ENCODE measurements at places on chromosomes 12 and 14.

DNA sequence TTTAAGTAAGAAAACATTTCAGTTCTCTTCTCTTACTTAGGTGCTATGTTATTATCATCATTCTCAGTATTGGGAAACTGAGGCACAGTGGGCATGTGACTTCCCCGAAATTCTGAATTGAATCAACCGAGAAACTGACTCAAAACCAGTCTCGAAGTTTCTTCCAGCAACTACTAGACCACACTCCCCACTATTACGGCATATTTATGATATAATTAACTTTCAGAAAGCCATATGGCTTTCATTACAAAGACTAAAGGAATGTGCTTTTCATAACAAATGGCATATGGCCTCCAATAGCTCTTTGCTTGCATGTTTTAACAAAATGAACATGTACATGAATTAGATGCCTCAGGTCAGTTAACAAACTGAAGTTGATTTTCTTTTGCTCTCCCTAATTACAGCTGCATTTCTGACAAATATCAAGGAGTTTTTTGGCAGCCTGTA is 182.9 kb upstream of the SLC38A2 start:
- DNase-seq = no peak

- no peak for DNase-seq
Observed at GRCh38 chr12:57613427-57614109, 2.3 kb downstream of the ARHGEF25 start.

DNA sequence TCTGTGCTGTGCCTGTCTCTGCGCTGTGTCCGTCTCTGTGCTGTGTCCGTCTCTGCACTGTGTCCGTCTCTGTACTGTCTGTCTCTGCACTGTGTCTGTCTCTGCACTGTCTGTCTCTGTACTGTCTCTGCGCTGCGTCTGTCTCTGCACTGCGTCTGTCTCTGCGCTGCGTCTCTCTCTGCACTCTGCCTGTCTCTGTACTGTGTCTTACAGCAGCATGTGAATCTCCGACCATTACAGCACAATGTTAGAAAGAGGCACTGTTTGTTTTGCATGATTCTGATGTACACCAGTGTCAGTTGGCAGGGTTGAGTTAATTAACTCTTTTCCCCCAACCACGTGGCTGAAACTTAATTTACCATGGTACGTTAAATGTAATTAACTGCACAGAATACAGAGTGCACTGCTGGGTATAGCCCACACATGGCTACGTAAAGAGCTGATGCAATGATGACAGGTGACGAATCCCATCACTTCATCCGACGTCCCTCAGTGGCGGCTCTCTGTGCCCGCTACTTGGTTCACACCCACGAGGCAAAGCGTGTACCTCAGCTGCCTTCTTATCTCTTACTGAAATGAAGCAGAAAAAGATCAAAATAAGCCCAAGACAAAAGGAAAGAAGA is 127.7 kb upstream of the SFSWAP start:
- no peak for DNase-seq

DNA sequence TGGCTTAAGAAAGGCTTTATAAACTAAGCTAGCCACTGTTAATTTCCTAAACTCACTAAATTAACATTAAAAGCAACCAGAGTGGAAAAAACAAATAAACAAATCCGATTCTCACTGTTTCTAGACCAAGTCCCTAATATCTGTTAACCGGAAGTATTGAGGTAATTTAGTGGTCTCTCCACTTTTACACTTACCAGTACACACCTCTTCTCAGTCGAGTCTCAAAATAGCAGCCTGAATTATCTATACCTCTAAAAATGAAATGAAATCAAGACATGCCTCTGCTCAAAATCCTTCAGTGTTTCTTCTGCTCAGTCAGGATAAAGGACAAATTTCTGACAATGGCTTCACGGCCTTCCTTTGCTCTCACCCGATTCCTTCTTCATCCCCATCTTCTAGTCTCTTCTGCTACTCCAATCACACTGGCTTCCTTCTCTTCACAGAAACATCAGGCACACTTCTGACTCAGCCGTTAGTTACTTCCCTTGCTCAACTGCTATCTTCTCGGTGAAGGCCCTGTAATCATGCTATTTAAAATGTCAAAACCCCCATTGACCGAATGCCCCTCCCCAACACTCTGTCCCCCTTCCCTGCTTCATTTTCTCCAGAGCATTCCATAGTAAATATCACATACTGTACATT is 161.3 kb downstream of the KITLG start:
- DNase-seq = no peak

- no peak for DNase-seq
Observed at GRCh38 chr12:7637615-7638014, 28.1 kb downstream of the APOBEC1 start.

DNA sequence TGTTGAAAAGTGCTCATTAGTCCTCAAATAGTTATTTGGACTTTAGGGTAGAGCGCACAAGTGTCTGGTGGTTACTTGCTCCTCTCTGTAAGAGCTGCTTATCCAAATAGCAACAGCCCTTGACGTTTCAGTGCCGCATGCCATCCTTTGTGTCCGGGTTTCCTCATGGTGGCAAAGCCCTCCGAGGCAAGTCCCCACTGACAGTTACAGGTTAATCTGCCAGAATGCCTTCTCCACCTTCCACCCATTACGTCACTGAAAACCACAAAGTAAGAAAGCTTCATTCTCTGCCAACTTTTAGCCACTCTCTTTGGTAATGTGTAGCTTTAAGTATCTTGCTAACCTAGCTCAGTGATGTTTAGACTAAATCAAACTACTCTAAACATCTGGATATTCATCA is 78.6 kb downstream of the POLR3B start:
- DNase-seq = no peak

GRCh38 chr12:20018406-20018805 is 349.9 kb upstream of the PDE3A start:
- DNase-seq = no peak

DNA sequence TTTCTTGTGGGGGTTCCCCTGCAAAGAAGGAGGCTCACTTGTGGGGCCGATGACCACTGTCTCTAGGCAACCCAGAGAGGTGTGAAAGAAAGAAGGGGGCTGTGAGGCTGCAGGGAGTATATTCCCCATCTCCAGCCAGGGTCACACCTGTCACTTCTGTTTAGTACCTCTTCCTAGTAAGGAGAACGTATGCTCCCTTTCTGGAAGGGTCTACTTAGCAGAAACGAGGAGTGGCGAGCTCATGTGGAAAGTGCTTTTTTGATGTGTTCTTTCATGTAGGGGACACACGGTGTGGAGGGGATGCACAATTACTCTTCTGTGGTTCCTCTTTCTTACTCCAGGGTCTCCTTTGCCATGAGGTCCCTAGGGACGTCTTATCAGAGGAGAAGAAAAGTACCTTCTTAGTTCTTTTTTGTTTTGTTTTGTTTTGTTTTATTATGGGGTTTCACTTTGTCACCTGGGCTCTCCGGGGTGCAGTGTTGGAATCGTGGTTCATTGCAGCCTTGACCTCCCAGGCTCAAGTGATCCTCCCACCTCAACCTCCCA is 58.3 kb downstream of the PRKCH start:
- no peak for DNase-seq

DNA sequence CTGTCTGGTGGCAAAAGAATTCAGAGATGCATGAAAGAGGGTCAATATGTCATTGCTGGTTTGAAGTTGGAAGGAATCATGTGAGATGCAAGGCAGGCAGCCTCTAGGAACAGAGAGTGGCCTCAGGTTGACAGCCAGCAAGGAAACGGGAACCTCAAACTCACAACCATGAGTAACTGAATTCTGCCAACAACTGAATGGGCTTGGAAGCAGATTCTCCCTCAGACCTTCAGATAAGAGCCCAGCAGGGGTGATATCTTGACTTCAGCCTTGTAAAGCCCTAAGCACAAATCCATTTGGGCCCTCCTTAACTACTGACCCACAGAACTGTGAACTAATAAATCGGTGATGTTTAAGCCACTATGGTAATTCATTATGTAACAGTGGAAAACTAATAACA is 35.8 kb downstream of the USP15 start:
- DNase-seq = no peak

DNA sequence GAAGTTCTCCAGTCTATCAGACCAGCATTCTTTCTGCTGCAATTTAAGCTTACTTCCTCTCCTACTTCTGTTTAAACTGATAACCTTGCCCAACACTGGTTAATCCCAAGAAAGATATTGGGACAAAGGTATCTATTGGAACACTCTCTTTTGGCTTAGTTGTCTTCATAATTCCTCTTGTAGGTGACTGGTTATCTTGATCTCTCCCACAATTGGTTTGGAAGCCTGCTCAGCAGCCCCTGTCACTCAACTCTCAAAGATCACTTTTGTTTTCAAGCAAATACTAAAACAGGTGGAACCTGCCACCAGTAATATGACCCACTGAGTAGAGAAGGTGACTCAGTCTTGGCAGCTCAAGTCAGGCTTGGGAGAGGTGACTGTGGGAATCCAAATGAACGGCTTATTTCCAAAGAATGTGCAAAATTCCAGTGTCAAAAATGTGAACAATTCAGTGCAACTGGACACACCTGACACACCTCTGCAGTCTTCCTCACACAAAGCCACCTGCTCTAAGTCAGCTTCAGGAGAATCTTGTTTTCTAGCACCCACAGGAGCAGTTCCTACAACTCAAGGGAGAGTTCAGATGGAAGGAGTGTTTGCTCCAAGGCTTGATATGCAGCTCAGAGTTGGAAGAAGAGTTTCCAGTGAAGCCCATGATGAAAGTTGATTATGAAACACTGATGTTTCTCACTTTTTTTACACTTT is 83.2 kb upstream of the SLC38A2 start:
- DNase-seq = no peak

- no peak for DNase-seq
Observed at GRCh38 chr12:45093051-45093450, 42.2 kb upstream of the DBX2 start.

DNA sequence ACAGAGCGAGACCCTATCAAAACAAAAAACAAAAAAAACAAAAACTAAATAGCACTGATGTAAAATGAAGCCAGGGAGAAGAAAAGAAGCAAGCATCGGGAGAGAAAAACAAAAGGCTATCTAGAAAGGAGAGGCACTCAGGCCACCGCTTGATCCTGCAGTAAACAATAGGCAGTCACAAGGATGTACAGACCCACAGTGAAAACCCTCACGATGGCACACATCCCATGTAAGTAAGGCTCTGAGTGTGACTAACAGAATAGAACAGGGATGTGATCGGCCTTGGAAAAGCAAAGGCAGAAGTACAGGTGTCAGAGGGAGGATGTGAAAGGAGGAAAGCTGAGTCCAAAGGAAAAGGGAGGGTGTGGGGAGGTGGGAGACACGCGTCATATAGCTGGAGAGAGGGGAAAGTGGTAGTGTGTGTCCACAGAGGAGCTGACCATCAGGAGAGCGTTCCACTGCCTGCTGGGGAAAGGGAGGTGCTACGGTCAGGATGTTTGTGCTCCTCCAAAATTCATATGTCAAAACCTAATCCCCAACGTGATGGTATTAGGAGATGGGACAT is 31.5 kb downstream of the CAMKK2 start:
- DNase-seq = no peak

DNA sequence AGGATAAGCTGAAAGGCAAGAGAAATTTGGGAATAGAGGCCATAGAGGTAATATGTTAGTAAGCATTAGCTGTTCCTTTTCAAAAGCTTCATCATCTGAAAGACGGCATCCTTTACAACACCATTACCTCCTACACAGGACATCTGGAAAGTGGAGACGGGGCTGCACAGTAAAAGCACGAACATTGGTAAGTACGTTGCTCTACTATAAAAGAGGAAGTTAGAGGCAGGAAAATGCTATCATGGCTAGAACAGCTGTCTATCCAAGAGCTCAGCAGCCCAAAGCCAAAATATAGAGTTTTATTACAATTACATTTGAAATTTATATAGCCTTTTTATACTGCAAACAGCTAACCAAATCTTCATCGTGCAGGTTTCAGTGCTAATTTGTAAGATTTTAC is 172.3 kb upstream of the GRIP1 start:
- no peak for DNase-seq

DNA sequence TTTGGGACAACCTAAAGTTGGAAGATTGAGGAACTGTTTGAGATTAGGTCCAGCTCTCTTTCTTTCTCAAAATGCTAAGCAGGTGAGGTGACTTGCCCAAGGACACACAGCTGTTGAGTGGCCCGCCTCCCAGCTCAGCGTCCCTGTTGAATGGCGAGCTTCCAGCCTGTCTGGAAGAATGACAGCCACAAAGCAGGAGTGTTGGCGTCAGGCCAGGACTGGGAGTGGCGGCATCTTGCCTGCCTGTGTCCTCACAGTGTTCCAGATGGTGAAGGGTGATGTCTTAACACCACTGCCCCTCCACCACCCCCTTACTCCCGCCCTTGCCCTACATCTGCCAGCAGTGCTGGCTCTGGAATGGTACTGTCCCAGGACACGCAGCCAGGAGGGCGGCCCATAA is 4.4 kb upstream of the CEBPE start:
- DNase-seq = no peak

- DNase-seq = no peak
Observed at GRCh38 chr12:123634142-123634561, 523 bp downstream of the GTF2H3 start.

GRCh38 chr12:120102189-120103043 is 14.1 kb downstream of the RAB35 start:
- DNase-seq = no peak

- DNase-seq = no peak
Observed at GRCh38 chr12:22682663-22683062, 57.7 kb downstream of the ETNK1 start.

DNA sequence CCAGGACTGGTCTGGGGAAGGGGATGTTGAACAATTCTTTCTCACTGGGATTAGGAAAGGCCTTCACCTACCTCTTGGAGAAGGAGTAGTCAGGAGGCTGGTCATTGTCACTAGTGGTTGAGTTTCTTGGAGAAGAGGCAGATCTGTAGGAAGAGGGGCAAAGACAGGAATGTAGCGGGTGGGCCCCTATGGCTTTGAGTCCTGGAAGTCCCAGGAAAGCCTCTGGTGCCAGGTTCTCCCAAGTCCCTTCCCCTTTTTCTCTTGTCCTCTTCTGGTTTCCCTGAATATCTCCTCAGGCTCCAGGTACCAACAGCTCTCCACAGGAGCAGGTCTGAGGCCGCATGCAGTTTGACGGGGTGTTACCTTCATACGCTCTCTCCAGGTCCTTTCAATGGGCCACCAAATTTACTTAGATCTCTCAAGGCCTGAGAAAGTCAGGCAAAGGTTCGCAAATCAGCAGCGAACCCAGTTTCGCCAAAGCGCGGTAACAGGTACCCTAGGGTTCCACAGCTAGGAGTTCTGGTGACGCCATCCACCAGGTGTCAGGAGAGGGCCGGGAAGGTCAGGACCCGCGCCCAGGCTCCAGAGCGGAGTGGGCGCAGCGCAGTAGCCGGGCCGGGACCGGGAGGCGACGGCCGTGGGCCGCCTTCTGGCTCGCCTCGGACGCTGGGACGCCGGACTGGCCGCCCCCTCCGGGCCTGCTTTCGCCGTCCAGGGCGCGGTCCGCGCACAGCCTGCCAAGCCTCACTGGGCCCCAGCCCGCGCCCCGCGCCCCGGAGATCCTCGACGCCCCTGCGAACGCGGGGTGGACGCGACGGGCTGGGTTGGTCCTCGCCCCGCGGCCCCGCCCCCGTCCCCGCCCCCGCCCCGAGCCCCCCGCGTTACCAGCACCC is 795 bp downstream of the SMAGP start:
- no peak for DNase-seq
